Activated CD4-positive, CD25-positive, alpha-beta regulatory T cell (primary cell): ENCODE measurements at places on chromosomes 13 and 19.

DNA sequence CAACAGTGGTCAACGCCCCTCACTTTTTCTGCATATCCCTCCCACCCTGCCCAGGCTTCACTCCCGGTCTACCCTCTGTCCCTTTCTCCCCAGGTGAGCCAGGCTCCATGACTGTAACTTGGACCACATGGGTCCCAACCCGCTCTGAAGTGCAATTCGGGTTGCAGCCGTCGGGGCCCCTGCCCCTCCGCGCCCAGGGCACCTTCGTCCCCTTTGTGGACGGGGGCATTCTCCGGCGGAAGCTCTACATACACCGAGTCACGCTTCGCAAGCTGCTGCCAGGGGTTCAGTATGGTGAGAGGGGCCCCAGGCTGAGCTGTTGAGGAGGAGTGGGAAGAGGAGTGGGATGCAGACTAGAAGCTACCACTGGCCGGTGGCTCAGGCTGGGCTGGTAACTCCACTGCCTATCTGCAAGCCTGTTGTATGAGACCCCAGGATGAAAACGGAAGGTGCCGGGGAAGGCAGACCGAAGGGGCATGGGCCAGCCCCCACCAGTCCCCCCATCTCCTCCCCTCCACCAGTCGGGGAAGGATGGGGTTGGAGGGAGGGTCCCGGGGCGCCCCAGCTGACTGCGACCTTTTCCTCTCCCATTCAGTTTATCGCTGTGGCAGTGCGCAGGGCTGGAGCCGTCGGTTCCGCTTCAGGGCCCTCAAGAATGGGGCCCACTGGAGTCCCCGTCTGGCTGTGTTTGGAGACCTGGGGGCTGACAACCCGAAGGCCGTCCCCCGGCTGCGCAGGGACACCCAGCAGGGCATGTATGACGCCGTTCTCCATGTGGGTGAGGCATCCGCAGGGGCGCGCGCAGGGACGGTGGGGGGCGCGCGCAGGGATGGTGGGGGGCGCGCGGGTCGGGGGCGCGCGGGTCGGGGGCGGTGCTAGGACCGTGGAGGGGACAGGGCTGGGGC lies 14.4 kb downstream of the ACP7 start:
- no peak for DNase-seq

DNA sequence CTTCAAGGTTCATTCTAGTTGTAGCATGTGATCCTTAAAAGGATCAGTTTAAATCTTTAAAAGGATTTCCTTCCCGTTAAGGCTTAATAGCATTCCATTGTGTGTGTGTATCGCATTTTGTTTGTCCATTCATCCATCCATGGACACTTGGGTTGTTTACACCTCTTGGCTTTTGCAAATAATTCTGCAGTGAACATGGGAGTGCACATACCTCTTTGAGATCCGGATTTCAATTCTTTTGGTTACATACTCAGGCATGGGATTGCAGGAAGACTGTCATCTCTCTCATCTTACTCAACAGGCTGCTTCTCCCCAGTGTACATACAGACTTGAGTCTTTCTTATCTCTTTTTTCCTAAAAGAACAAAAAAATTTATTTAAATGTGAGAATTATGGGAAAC lies 1.2 kb downstream of the RNF113B start:
- no peak for DNase-seq

DNA sequence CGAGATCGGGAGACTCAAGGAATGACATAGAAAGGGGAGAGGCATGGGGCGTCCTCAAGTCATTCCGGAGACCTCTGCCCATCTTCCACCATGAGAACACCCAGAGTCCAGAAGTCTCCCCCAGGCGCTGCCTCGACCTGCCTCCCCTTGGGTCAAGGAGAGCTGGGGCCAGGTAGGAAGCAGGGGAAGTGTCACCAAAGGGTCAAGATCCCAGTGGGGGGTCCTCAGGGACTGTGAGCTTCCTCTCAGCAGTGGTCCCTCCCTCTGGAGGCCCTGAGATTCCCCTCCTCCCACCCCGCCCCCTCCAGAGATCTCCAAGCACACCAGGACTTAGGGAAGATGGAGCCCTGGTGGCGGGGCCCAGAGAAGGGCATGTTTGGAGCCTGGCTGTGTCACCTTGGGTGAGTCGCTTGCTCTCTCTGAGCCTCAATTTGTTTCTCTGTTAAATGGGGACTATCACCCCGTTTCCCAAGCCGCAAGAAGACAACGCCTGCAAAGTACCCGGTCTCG lies 919 bp downstream of the DACT3 start:
- DNase-seq: no peak

- DNase-seq: no peak
Measured at GRCh38 chr13:27551562-27551961, 68.8 kb downstream of the LNX2 start.

GRCh38 chr19:46797881-46798280 lies 9.5 kb upstream of the SLC1A5 start:
- no peak for DNase-seq
